Lung (tissue), 17 donors: ENCODE measurements at places on chromosomes 2 and 18. TPM values are rescaled to one million over a fixed set of nuclear protein-coding genes. Genes with fewer than 3 reads are reported as not detected.

DNA sequence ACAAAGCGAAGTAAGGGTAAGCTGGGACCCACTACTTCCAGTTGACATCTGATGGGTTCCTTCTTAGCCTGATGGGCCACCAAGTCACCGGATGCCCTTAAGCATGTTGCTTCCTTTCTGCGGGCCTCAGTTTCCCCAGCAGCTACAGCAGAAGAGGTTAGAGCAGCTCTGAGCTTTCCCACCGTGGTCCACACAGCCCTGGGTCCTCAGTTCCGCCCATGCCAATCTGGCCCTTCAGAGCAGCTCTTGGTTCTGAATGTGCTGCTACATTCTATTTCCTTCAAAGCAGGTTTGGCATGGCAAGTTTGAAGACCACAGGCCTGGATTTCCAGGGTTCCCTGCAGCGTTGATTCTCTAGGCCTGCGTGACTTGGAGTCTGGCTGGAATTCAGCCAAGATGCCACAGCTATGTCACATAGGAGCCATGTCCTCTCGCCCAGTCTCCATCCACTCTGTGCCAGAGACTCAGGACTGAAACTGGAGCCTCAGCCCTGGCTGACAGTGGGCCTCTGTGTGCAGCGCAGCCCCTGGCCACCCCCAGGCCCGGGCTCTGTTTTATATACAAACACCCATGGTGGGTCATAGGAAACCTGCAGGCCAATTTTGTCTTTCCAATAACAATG lies 79.6 kb downstream of the TFCP2L1 start:
- peaks cover 3% of the 10 kb centered on the region for H3K4me1 ChIP-seq
- no peaks in the 10 kb centered on the region for H3K27me3 ChIP-seq
- DNase-seq = peak; percentile 62

DNA sequence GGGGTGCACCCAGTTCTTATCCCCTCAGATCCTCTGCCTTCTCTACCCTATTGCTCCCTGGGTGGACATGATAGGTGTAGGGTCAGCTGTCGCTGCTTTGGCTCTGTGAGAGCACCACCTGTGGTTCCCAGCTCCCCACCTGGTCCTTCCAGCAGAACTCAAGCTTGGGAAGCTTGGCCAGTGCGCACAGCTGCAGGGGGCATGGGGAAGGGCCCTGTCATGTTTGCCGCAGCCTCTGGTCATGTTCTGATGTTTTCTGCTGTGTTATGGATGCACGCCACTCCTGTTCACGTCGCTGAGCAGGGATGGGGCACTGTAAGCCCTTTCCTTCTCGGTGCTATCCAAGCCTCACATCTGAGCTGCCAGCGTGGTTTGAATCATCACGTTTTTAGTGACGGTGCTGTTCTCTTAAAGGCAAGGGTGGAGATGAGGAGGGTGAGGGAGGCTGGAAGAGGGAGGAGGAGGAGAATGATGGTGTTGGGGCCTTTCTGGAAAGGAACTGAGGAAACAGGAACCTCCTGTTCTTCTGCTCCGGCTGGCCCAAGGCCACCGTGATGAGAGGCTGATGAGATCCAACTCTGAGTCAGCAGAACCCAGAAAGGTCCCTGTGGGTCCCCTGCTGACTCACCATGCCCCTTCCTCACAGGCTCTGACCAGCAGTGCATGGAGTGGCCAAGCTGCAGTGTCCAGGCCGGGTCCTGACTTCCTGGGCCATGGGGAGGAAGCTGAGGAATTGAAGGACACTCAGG lies 78.0 kb downstream of the LIPG start:
- H3K4me3 ChIP-seq = no peak overlapping the region
- no peaks in the 10 kb centered on the region for H3K36me3 ChIP-seq

MYL12A gene
- 321 TPM for total RNA-seq

HOXD3 gene
- total RNA-seq = 2.5 TPM

DNA sequence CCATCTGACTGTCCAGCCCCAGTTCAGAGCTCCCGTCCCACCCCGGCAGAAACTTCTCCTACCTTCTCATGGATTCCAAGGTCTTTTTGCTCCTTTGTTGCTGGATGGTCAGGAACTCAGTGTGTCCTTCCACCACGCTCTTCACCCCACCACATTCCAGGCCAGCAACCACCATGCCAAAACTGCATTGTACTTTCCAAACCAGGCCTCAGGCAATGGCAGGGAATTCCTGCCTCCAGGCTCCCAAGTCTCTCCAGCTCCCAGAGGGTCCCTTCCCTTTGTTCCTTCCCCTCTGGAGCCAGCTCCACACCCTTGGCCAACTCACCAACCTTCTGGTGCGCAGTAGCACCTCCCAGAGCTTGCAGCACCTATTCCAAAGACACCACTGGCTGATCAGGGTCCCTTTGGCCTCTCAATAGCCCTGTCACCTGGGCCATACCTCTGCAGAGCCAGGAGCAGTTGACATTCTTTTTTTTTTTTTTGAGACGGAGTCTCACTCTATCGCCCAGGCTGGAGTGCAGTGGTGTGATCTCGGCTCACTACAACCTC lies 8.1 kb downstream of the CHMP1B start:
- DNase-seq = no peak
- no peaks in the 10 kb centered on the region for H3K27me3 ChIP-seq
- H3K4me3 ChIP-seq = no peak overlapping the region
- H3K36me3 ChIP-seq = no peaks in the 10 kb centered on the region
- H3K27ac ChIP-seq = no peak overlapping the region

- no peaks in the 10 kb centered on the region for H3K36me3 ChIP-seq
- no peaks in the 10 kb centered on the region for H3K27me3 ChIP-seq
- no peak for DNase-seq
- H3K4me3 ChIP-seq = no peak overlapping the region
- no peaks in the 10 kb centered on the region for H3K4me1 ChIP-seq
Observed at GRCh38 chr18:64589000-64589399, 440.1 kb upstream of the LINC00305 start.

- peaks cover 4% of the 10 kb centered on the region for H3K4me1 ChIP-seq
- H3K4me3 ChIP-seq = no peak overlapping the region
- DNase-seq = no peak
- H3K27ac ChIP-seq = no peak overlapping the region
Observed at GRCh38 chr2:221042926-221043325, 529.2 kb downstream of the EPHA4 start.
